ENCODE measurements at places on chromosomes 6 and 20. TPM values are rescaled to one million over a fixed set of nuclear protein-coding genes. Genes with fewer than 3 reads are reported as not detected.
A peak's percentile ranks its signal among the peaks of the same experiment; 100 is the strongest.

GRCh38 chr20:50246367-50247195 is 56.0 kb downstream of the CEBPB start:
- H3K36me3 ChIP-seq = no peaks in the 10 kb centered on the region
- H3K27me3 ChIP-seq = no peaks in the 10 kb centered on the region
- H3K27ac ChIP-seq = no peak overlapping the region
- DNase-seq = no peak

GRCh38 chr20:6632187-6632586 is 135.3 kb upstream of the BMP2 start:
- no peaks in the 10 kb centered on the region for H3K27me3 ChIP-seq
- H3K4me1 ChIP-seq = peaks cover 15% of the 10 kb centered on the region
- peak; percentile 73 for DNase-seq
- H3K36me3 ChIP-seq = no peaks in the 10 kb centered on the region
- H3K27ac ChIP-seq = no peak overlapping the region
- no peak overlapping the region for H3K4me3 ChIP-seq

DNA sequence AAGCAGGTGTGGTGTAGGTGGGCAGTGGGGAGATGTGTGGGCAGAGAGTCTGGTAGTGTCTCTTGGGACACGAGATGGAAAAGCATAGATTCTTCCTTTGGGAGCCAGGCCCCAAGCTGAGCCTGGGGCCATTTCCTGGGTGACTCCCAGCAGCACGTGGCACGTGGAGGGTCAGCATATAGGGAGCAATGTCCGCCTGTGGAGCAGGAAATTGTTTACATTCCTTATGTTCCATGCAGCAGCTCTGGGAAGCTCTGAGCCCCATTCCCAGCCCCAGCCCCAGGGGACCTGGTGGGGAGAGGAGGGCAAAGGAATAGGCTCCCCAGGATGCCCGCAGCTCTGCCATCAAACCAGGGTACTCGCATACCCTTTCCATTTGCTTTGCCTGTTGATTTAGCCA is 57.6 kb downstream of the DAAM2 start:
- no peak for DNase-seq
- no peaks in the 10 kb centered on the region for H3K27me3 ChIP-seq
- peaks cover 9% of the 10 kb centered on the region for H3K4me1 ChIP-seq
- no peak overlapping the region for H3K4me3 ChIP-seq

Gene PSMB9
- polyA plus RNA-seq = 13.8 TPM
